Small intestine (tissue), 16 donors: ENCODE measurements at places on chromosomes 4 and X. TPM values are rescaled to one million over a fixed set of nuclear protein-coding genes. Genes with fewer than 3 reads are reported as not detected.

The HPSE gene
- 1.4 TPM for polyA plus RNA-seq

The UGT2B11 gene
- polyA plus RNA-seq, result not detected

The HSD17B11 gene
- 420 TPM for polyA plus RNA-seq

The ENPP6 gene
- polyA plus RNA-seq, result 0.27 TPM

The GC gene
- 3.0 TPM for polyA plus RNA-seq

The COL25A1 gene
- 6.2 TPM for polyA plus RNA-seq

The ATOH1 gene
- polyA plus RNA-seq, result 21.3 TPM

The PNMA6A gene
- polyA plus RNA-seq, result 12.0 TPM

The MAGEE1 gene
- polyA plus RNA-seq, result not detected

The UBQLN2 gene
- polyA plus RNA-seq, result 11.7 TPM

The C4orf51 gene
- not detected for polyA plus RNA-seq

The PPEF2 gene
- 0.09 TPM for polyA plus RNA-seq

The LETM1 gene
- 21.3 TPM for polyA plus RNA-seq

The ADH1B gene
- 92.1 TPM for polyA plus RNA-seq

The ADD1 gene
- polyA plus RNA-seq, result 180 TPM

The SLC4A4 gene
- 14.8 TPM for polyA plus RNA-seq

The CTAG1B gene
- polyA plus RNA-seq, result not detected

The COL4A6 gene
- polyA plus RNA-seq, result not detected

The LIMCH1 gene
- 6.7 TPM for polyA plus RNA-seq

The SRPK3 gene
- polyA plus RNA-seq, result 1.1 TPM

The FGF2 gene
- polyA plus RNA-seq, result 2.6 TPM

The SMIM43 gene
- not detected for polyA plus RNA-seq

The ITM2A gene
- 41.4 TPM for polyA plus RNA-seq

The CNKSR2 gene
- 0.25 TPM for polyA plus RNA-seq

The SMARCA5 gene
- 13.0 TPM for polyA plus RNA-seq

The IL1RAPL1 gene
- polyA plus RNA-seq, result 0.04 TPM

The TRIM61 gene
- 6.2 TPM for polyA plus RNA-seq

The CBLL2 gene
- polyA plus RNA-seq, result not detected

The IGFBP7 gene
- polyA plus RNA-seq, result 8.9 TPM

The RIPPLY1 gene
- polyA plus RNA-seq, result 0.40 TPM

The KDM6A gene
- polyA plus RNA-seq, result 12.1 TPM

The ANKRD37 gene
- 7.4 TPM for polyA plus RNA-seq

The DUSP21 gene
- 2.2 TPM for polyA plus RNA-seq

The LYAR gene
- polyA plus RNA-seq, result 14.7 TPM

The PRPS2 gene
- 29.8 TPM for polyA plus RNA-seq

The PTCHD1 gene
- polyA plus RNA-seq, result 0.22 TPM
